ENCODE measurements at places on chromosomes 3 and 15.
A peak's percentile ranks its signal among the peaks of the same experiment; 100 is the strongest.

DNA sequence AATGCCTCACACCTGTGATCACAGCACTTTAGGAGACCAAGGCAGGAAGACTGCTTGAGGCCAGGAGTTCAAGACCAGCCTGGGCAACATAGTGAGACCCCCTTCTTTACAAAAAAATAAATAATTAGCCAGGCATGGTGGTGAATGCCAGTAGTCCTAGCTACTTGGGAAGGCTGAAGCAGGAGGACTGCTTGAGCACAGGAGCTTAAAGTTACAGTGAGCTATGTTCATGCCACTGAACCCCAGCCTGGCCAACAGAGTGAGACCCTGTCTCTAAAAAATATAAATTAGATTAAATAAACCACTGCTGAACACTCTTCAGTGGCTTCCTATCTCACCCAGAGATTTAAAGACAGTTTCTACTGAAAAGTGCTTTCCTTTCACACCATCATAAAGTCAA lies 6.2 kb downstream of the IFT80 start:
- no peak for DNase-seq

DNA sequence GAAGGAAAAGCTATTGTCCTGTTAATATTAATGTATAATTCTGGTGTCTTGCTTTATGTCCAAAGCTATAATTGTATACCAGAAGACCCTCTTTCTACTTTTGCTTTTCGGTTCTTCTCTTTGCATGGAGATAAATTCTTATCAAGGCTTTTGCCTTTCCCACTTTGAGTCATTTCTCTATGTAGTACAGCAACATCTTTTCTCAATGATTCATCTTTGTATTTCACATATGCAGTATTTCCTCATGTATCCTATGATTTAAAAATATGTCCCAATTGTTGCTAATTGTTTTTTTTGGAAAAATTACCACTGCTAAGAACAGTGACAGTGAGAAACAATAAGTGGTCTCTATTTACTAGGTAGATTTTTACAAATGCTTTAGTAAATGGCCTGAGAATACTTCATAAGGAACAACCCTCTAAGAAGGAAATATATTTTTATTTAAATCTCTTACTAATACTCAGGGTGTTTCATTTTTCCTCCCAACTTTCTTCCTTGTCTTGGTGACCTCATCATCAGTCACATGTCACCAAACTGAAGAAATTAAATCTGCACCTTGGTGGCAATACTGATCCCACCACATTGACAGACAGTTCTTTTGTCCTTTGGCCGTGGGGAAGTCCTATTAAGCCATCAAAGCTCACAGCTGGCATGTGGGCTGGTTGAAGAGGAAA lies 290.6 kb downstream of the SATB1 start:
- DNase-seq, result no peak

GRCh38 chr15:45457641-45458539 lies 64.7 kb downstream of the SLC30A4 start:
- DNase-seq, result peak; percentile 75

- no peak for DNase-seq
Measured at GRCh38 chr15:39285071-39285470, 295.8 kb upstream of the THBS1 start.

DNA sequence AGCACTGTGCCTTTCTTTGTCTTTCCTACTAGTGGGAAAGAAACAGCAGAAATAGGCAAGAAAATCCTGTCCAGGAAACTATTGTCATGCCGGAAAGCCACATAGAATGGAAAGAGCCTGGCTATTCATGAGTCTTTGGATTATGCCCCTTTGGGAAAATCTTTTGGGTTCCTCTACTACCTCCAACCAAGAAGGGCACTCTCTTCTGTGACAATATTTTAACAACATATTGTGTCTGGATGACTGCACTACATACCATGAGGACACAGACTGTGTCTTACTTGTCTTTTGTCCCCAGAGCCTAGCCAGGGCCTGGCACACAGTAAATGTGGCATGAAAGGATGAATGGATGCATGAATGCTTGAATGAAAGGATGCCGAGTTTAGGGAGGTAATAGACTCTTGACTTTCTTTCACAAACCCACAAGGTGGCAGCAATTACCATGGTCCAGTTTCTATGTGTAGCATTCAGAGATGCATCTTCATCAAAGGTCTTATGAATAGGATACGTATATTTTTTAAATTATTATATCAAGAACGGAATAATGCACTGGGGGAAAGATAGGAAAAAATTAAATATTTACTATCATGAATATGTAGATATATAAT lies 30.3 kb downstream of the ARL14 start:
- peak; percentile 31 for DNase-seq

- DNase-seq, result no peak
Measured at GRCh38 chr15:39156646-39157250, 424.1 kb upstream of the THBS1 start.

GRCh38 chr15:60494108-60494507 lies 15.2 kb upstream of the ICE2 start:
- no peak for DNase-seq

GRCh38 chr3:60555686-60556354 lies 695.4 kb downstream of the FHIT start:
- no peak for DNase-seq

DNA sequence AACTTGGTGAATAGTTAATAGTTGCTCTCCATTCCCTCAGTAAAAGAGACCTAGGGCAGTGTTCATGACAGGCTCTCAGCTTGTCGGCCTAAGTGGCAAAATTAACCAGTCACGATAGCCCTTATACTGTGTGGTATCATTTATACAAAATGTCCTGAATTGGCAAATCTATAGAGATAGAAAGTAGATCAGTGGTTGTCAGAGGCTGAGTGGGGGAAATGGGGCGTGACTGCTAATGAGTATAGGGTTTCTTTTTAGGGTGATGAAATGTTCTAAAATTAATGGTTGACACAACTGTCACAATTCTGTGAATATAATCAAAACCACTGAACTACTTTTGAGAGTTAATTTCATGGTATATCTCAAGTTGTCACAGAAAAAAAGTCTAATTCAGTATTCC lies 20.9 kb downstream of the ARIH1 start:
- DNase-seq, result no peak

GRCh38 chr3:190306513-190307163 lies 15.6 kb downstream of the CLDN1 start:
- no peak for DNase-seq
